ENCODE measurements at places on chromosomes 2 and 18. TPM values are rescaled to one million over a fixed set of nuclear protein-coding genes. Genes with fewer than 3 reads are reported as not detected.

REG1B gene
- total RNA-seq, result not detected

CFC1 gene
- total RNA-seq, result 0.22 TPM

MC4R gene
- total RNA-seq, result not detected

HNRNPLL gene
- total RNA-seq, result 52.3 TPM

SCN7A gene
- total RNA-seq, result 0.11 TPM

TRIB2 gene
- 36.2 TPM for total RNA-seq

B4GALT6 gene
- total RNA-seq, result 34.0 TPM

GAREM2 gene
- total RNA-seq, result 14.2 TPM

UCN gene
- total RNA-seq, result 1.5 TPM

ATOH8 gene
- 0.22 TPM for total RNA-seq

BCL11A gene
- total RNA-seq, result 92.7 TPM

DYNC2LI1 gene
- total RNA-seq, result 8.5 TPM

Data from H9 (cell line).